ENCODE measurements at places on chromosomes 5 and 9.
A peak's percentile ranks its signal among the peaks of the same experiment; 100 is the strongest.

GRCh38 chr9:134434894-134435506 is 108.7 kb downstream of the RXRA start:
- peak; percentile 16 for DNase-seq

GRCh38 chr9:27659571-27659970 is 86.3 kb upstream of the C9orf72 start:
- no peak for DNase-seq

DNA sequence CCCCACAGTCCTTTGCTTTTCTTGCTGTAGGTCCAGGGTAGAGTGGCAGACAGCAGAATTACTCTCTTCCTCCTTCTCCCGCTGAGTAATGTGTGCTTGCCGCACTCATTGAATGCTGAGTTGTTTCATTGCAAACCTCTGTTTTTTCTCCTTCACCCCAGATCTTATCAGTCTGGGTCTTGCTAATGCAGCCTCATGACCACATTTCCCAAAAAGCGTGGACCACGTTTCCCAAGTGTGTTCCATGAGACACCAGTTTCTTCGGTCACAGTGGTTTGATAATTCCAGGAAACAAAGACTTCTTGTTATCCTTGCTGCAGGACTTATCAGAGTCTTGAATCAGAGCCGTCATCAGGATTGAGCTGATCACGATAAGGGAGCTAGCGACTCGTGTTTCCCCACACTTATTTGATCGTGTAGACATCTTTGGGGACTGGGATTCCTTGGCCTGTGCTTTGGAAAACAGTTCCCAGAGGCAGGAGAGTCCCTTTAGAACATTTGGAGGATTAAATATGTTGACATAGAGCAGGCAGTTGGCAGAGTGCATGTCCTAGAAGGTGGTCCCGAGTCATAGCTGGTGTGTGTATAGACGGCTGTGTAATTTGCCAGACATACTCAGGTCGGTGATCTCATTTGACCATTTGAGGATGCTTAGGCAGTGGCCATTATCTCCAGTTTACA is 4.4 kb downstream of the LRRC8A start:
- no peak for DNase-seq

DNA sequence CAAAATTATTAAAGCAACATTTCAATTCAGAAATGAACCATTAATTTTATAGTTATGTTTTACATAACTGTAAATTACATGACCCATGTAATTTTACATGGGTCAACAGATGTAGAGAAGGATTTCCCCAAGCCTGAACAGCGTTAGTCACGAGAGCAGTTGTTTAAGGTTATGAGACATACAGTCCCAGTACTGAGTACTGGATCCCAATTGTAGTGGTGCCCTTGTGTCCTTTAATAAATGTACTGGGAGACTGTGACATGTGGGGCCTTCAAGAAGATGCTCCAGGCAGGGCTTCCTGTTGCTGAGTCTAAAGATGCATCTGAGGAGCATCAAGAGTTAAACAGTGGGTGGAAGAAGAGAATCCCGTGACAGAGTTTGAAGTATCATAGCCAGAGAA is 125.5 kb upstream of the ZNF462 start:
- DNase-seq: no peak

- no peak for DNase-seq
These were observed 265.8 kb downstream of the SYK start for GRCh38 chr9:91067306-91067860.

- no peak for DNase-seq
These were observed 1103.5 kb upstream of the DMAC1 start for GRCh38 chr9:8903077-8903476.

GRCh38 chr9:93884808-93885207 is 70.3 kb downstream of the BARX1 start:
- no peak for DNase-seq

DNA sequence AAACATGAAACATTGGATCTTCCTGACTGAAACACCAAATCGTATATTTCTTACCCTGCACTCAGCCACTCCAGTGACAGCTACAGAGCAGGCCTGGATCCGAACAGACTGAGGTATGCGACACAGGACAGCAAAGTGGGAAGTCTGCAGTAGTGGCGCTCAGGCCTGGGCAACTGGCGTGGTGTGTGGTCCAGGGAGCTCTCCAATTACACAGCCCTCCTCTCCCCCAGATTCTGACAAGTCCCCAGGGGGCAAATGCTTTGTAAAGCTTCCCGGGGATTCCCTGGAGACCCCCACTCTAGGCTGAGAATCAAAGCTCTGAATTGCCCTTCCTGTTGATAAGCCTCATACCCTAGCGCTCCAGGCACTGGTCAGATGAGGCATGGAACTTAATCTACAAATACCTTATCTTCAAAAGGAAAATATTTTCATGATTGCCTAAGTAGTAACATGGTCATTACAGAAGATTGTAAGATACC is 104.8 kb upstream of the ERCC6L2 start:
- DNase-seq: no peak

- DNase-seq: no peak
These were observed 106.7 kb downstream of the SLF1 start for GRCh38 chr5:94725142-94725541.

GRCh38 chr9:115615000-115615401 is 497.0 kb upstream of the TNC start:
- no peak for DNase-seq

- no peak for DNase-seq
These were observed 522 bp downstream of the BHMT start for GRCh38 chr5:79111960-79112702.

DNA sequence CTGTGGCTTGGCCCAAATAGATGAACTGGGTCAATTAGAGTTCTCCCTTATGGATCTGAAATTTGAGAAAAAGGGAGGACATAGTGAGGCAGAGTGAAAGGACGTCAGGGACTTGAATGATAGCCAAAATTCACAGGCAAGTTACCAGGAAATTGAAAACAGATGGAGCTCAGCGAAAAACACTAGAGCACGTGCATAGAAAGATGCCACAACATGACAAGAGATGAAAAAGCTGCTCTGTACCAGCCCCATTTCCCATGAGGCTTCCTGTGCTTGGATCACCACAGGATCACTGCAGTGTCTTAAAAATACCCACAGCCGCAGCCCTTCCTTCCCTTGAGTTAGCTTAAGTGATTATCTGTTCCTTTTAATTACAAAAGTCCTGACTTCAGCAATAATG is 39.0 kb upstream of the HOMER1 start:
- no peak for DNase-seq

GRCh38 chr9:105257809-105258208 is 13.4 kb downstream of the SLC44A1 start:
- DNase-seq: no peak

All from NCI-H1048 (cell line).